ENCODE measurements at places on chromosomes 16 and 17.
A peak's percentile ranks its signal among the peaks of the same experiment; 100 is the strongest.

GRCh38 chr17:67982034-67982640, 14.1 kb downstream of the C17orf58 start:
- no peak for DNase-seq

- DNase-seq: no peak
These were observed 15.8 kb upstream of the RGS9 start for GRCh38 chr17:65121368-65121767.

DNA sequence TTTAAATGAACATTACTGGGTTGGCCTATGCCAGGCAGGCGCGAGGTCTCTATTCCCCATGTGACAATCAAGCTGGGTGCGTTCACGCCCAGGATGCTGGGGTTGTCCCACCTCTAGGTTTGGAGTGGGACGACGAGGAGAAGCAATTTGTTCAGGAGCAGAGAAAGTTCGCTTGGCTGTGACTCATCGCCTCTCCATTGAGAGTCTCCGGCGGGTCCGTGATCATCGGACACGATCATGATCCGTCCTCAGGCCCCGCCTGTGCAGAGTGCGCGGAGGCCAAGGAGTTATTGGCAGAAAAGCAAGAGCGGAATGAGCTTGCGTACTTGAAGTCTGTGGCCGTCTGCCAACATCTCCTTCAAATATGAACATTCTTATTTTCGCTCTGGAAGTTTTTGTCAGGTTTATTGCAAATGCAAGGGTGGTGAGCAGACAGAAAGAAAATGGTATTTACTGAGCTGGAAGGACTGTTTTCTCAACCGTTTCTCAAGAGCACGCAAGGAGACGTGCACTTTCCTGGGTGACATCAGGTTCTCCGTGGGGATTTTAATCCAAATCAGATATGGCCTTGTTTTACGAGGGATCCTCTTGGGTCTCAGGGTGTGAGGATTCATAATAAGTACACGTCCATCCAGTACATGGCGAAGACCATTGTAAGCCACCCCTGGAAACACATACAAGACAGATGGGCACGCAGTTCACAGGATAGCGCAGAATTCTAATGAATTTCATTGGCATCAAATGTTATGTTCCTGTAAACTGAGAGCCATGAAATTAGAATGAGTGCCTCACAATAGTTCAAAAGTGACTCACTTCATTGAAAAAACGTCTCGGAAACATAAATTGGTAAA, 70.1 kb upstream of the CREBBP start:
- DNase-seq: no peak

- DNase-seq: no peak
These were observed at the start of gene TMEM100 for GRCh38 chr17:55722742-55723487. TMEM100 (minus strand) TSS chr17:55722864; CDS start chr17:55721070, 1,794 bp downstream.

DNA sequence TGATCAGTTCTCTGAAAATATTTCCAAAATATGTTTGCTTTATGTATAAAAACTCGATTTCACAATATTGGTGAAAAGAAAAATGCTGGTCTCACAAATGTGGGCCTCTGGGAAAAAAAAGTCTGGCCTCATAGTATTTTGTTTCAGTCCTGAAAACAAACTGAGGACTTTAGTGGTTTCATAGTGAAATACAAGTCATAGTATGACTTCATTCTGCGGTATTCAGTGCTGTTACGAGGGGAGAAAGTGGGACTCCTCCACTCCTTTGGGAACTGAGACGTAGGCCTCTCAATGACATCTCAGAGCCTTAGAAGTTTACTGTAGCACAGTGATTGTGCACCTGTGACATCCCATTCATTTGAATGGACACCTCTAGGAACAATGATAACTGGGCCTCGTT, 56.0 kb downstream of the CYB561 start:
- no peak for DNase-seq

DNA sequence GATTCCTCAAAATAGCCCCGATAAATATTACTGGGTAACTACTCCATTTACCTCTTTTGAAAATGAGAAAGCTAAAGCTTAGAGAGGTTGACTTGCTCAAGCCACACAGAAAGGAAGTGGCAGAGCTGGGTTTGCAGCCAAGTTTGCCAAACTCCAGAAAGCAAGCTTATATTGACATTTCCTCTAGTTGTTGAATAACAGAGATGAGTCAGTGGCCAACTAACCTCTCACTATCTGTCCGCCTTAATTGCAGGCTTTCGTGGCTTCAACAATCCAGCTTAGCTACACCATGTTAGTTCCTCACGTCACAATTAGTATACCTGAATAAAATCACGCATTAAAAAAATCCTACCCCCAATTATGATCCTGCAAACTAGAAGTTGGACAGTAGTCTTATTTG, 151.7 kb downstream of the CNTNAP4 start:
- DNase-seq: no peak

- DNase-seq: no peak
These were observed 164.4 kb upstream of the CIBAR2 start for GRCh38 chr16:85276721-85277120.

- DNase-seq: no peak
These were observed 42.9 kb downstream of the SHISA9 start for GRCh38 chr16:12944300-12944699.

DNA sequence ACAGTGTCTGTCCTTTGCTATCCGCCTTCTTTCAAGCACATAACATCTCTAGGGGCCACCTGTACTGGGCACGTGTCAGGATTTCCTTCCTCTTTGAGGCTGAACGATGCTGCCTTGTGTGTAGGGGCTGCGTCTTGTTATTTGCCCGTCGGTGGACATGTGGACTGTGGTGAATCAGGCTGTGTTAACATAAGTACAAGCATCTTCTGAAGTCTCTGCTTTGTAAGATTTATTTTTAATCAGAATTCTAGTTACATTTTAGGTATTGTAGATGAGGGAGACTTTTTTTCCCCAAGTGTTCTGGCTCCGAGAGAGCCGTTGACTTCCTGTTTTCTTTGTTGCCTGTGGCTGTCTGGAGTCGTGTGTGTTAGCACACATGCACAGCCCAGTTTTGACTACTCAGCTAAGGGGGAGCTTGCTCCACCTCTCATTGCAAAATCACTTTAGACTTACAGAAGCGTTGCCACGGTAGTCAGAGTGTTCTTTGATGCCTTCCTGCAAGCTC, 26.1 kb downstream of the SPG7 start:
- no peak for DNase-seq

GRCh38 chr17:40175928-40176753, 1.1 kb upstream of the RAPGEFL1 start:
- DNase-seq: no peak

GRCh38 chr16:16073001-16073545, 123.7 kb downstream of the ABCC1 start:
- DNase-seq: no peak

DNA sequence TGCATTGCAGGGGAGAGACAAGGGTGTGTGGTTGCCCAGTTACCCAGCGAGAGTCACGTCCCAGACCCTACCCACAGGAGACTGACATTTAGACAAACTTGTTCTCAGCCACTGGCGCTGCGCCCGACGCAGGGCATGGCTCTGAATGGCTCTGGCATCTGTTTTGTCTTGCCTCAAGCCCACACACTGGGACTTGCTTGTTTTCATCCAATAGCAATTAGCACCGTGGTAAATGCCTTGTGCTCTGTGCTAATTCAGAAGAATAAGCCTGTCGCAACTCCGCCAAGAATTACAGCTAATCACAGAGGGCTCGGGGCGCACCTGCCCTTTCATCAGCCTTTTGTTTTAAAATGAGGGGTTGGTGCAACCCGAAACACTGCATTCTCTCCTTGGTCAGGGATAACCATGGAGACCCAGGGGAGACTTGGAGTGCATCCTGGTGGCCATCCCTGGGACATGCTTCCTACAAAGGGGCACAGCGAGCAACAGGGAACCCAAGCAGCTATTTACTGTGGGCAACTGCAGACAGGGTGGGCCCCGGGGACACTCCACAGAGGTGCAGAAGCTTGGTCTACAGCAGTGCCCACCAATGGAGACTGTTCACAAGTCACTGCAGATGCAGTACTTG, 220.6 kb upstream of the ZFHX3 start:
- DNase-seq: no peak

GRCh38 chr17:32976131-32976530, 15.5 kb upstream of the SPACA3 start:
- no peak for DNase-seq

DNA sequence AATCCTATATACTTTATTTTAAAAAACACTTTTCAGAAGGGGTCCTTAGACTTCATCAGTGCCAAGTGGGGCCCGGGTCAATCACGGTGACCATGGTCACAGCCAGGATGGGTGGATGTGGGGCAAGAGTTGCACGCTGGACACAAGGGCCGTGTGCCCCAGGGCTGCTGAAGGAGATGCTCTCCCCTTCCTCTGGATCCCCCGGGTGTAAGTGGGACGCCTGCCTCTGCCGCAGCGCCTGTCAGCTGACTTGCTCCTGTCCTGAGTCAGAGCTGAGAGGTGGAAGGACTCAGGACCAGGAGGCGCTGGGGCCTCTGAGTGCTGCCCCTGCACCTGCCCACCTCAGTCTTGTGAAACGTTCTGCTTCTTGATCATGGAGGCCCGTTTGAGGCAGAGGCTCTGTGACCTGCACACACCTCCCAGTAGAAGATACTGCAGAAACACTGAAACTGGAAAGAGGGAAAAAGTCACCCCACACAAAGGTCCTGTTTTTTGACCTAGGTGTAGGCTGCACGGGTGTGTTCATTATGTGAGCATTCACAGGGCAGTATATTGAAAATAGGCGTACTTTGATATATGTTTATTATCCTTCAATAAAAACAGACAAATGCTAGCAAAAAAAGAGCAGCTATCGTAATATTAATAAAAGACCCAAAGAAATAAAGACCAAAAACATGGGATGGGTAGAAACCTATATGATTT, 40.9 kb upstream of the BAHCC1 start:
- no peak for DNase-seq

DNA sequence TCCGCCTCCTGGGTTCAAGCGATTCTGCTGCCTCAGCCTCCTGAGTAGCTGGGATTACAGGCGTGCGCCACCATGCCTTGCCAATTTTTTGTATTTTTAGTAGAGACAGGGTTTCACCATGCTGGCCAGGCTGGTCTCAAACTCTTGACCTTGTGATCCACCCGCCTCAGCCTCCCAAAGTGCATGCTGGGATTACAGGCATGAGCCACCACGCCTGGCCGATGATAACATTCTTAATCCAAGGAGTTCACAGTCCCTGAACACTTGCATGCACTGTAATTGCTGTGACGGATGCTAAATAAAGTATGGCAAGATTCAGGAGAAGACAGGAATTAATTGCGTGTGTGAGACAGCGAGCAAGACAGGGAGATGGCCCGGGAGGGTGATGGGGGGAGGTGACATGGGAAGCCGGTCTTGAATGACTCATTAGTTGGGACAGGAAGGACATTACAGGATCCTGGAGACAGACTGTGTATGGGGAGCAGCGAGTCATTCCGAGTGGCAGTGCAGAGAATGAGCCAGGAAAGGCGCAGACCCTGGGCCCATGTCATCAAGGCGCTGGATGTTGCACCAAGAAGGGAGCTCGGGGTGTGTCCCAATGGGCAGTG, 6.7 kb downstream of the ABCA3 start:
- no peak for DNase-seq

GRCh38 chr16:23074423-23074822, 74.8 kb downstream of the USP31 start:
- no peak for DNase-seq

GRCh38 chr17:5418858-5419355, 555 bp downstream of the NUP88 start:
- peak; percentile 59 for DNase-seq

DNA sequence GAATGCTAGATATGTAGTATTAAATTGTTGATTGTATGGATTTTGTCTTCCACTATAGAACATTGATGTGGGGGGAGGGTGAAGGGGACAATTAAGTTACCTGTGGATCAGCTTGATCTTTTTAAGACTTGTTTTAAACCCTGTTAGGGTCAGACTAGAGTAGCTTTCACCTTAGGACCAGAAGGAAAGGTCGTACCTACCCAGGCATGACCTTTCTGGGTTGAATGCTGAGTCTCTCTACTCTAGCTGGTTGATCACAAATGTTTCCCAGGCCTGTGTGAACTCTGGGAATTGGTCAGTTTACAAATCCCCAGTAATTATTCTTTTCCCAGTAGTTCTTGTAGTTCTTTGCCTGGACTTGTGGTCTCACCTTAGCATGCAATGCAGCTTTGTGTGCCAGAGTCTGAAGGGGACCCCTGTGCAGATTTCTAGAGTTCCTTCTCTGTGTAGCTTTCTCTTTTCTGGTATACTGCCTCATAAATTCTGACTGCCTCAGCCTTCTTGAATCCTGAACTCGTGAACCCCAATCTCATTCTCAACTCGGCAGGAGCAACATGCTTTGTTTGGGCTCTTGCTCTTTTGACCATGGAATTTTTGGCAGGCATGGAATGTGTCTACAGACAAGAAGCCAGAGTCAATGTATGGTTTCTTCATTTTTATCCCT, 54.1 kb downstream of the VMP1 start:
- no peak for DNase-seq

GRCh38 chr17:58382108-58382871, 30.3 kb upstream of the SUPT4H1 start:
- no peak for DNase-seq

DNA sequence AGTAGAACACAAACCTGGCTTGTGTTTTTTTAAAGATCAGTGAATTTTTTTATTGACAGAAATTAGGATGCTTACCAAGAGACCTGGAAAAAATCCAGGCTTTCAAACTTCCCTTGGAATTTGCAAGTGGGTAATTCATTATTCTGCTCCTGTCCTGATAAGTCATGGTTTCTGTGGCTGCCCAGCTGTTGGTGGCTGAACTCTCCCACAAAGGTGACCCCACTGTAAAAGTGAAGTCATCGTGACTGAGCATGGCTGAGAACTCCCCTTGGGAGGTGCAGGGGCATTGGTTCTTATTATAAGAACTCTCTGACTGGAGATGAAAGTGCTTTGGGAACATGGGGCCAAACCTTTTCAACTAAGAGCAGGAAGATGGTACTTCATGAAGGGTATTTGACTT, 46.6 kb upstream of the TANC2 start:
- no peak for DNase-seq

DNA sequence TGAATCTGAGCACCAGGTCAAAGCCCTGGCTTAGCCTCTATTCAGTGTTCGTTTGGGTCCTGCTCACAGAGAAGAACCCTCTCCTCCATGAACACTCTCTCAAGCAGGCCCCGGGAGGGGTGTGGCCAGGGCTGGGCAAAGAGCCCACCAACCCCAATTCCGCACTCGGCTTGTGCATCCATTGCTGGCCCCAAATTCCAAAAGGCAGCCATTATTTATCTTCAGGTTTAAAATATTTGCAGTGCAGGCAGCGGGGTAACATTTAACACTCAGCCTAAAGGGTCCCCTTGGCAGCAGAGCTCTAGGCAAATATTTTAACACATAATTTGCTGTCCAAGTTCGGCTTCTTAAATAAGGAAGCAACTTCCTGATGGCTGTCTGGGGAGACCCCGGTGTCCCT, 115.7 kb downstream of the ZNF423 start:
- no peak for DNase-seq

Data from effector memory CD8-positive, alpha-beta T cell (primary cell).